ENCODE measurements at places on chromosomes 4 and X. TPM values are rescaled to one million over a fixed set of nuclear protein-coding genes. Genes with fewer than 3 reads are reported as not detected.

The PJA1 gene
- total RNA-seq, result 36.5 TPM

The MAGEA9 gene
- not detected for total RNA-seq

The VCX3B gene
- not detected for total RNA-seq

The SYP gene
- 0.33 TPM for total RNA-seq

The PSAPL1 gene
- not detected for total RNA-seq

The NCAPG gene
- 22.2 TPM for total RNA-seq

The G6PD gene
- total RNA-seq, result 62.4 TPM

The PAGE2B gene
- total RNA-seq, result not detected
